Daoy (cell line): ENCODE measurements at places on chromosomes 11 and 22.

- DNase-seq: no peak
Observed at GRCh38 chr11:133123366-133123765, 408.9 kb downstream of the OPCML start.

DNA sequence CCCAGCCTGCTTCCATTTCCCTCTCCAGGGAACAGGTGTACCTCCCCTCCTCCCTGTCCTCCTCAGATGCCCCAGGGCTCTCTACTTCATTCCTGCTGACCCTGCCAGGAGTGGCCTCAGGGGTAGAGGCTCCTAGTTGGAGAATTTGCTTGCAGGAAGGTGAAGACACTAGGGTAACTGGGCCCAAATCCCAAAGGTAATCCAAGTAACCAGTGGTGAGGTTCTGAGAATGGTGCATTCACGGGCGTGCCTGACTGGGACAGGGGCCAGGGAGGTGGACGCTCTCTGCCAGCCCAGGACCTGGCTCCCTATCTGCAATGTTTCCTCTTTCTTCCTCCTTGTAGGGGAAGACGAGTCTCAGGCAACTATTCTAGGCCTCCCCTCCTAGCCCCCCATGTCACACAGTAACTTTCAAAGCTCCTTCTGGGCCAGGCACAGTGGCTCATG, 2.9 kb downstream of the SLC35C1 start:
- no peak for DNase-seq

- DNase-seq: no peak
Observed at GRCh38 chr11:120037111-120037510, 100.8 kb downstream of the TRIM29 start.

GRCh38 chr11:112310419-112310818, 49.8 kb upstream of the PLET1 start:
- no peak for DNase-seq

- DNase-seq: no peak
Observed at GRCh38 chr11:103850419-103851165, 185.8 kb upstream of the DDI1 start.

GRCh38 chr11:16778286-16778685, 39.8 kb downstream of the C11orf58 start:
- no peak for DNase-seq

DNA sequence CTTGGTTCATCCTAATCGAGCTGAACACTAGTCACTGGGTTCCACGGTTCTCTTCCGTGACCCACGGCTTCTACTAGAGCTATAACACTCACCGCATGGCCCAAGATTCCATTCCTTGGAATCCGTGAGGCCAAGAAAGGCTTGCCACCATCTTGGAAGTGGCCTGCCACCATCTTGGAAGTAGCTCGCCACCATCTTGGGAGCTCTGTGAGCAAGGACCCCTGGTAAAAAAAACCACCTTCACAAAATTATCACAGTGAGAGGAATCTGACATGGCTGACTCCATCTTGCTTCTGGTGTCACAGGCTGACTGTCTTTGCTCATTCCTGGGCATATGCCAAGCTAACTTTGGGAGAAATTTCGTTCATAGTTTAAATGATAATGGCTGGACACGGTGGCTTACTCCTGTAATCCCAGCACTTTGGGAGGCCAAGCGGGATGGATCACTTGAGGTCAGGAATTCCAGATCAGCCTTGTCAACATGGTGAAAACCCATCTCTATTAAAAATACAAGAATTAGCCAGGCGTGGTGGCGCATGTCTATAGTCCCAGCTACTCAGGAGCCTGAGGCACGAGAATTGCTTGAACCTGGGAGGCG, 18.9 kb upstream of the KCTD14 start:
- no peak for DNase-seq

DNA sequence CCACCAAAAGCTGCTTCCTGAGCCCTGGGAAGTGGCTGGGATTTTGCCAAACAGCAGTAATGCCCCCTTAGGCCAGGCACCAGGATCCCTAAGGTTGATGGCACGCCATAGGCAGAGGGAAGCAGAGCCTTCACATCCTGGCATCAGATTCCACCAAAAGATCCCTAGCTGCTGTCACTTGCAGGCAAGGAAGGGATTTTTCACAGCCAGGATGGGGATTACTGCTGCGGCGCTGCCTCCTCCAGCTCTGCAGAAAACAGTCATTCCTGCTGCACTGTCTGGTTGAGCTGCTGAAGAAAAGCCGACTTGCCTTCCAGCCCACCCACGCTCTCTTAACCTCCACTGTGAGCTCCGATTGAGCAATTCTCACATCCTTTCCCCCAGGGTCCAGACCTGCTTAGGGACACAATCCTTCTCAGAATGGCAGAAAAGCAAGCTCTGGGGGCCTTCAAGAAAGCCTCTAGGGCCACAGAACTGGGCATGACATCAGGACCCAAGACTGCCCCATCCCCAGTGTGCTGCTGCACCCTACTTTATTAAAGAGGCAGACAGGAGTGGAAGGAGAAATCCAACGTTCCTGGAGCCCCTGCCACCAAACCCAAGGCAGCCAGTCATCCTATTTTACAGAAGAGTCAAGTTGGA, 19.9 kb downstream of the SYN3 start:
- peak; percentile 57 for DNase-seq

DNA sequence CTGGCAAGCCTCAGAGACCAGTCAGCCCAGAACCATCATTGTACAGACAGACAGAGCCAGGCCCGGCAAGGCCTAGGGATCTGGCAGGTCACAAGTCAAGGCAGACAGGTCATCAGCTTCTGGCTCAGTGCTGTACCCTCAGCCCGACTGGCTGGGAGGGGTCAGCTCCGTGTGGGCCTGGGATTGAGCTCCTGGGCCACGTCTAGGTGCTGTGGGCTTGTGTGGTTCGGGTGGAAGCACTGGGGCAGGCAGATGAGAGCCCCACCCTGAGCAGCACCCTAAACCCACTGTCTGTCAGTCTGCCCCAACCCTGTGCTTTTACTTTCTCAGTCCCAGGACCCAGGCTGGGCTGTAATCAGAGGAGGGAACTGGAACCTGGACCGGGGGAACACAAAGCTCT, 26.9 kb upstream of the P2RY2 start:
- DNase-seq: no peak

- DNase-seq: no peak
Observed at GRCh38 chr11:1259076-1259461, 36.2 kb downstream of the MUC5B start.

DNA sequence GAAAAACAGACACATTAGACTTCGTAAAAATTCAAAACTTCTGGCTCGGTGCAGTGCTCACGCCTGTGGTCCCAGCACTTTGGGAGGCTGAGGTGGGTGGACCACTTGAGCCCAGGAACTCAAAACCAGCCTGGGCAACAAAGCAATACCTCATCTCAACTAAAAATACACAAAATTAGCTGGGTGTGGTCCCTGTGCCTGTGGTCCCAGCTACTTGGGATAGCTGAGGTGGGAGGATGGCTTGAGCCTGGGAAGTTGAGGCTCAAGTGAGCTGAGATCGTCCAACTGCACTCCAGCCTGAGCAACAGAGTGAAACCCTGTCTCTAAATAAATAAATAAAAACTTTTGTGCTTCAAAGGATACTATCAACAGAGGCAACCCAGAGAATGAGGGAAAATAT, 23.7 kb downstream of the YPEL1 start:
- no peak for DNase-seq

GRCh38 chr11:2991452-2992233, 486 bp downstream of the NAP1L4 start:
- peak; percentile 26 for DNase-seq

- DNase-seq: no peak
Observed at GRCh38 chr11:123321636-123322035, 108.4 kb upstream of the GRAMD1B start.

DNA sequence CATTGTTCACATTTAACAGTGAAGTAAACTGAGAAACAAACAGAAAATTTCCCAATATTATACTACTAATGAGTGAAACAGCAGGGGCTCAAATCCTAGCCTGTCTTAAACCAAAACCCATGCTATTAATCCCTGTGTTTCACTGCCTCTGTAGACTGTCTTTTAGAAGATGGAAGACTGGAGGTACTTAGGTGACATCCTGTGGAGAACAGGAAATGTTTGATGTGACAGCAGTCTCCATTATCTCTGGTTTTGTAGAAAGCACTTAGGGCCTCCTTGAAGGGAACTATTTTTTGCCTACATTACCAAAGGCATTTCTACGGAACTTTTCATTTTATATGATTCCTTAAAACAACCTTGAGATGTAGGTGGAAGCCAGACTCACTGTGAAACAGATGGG, 288.1 kb upstream of the SORL1-AS1 start:
- no peak for DNase-seq

DNA sequence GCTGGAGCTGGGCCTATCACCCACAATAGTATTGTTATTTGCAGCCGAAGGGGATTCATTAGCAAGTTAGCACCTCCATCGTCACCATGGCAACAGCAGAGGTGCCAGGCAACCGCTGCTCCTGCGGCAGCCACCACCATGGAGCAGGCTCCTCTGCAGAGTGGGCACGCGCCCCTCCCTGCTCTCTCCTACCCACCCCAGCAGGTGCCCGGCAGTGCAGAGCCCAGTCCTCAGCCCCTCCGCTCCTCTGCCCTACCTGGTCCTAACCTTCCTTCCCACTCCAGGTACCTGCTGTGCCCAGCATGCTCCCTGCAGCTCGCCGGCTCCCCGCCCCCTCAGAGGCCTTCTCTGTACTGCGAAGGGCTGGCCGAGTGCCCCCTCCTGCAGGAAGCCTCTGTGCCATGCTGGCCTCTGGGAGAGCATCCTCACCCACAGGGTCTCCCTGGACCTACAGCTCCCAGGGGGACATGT, 3.6 kb downstream of the DUSP8 start:
- DNase-seq: no peak

GRCh38 chr22:40043081-40043480, 48.3 kb downstream of the FAM83F start:
- no peak for DNase-seq

DNA sequence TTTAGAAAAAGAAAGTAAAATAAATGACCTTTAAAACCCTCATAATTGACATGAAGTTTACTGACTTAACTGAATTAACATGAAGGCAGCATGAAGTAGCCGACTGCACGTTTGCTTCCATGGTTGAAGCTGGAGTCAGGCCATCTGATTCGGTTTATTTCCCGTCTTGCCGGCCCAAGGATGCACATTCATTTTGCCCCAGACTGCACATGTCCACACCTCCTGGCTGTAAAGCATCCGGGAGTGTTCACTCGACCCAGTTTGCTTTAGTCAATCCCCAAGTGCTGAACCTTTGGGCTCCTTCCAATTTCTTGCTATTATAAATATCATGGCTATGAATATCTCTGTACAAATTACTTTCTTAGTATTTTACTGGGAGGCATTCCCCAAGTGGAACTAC, 17.7 kb upstream of the TUB start:
- no peak for DNase-seq

DNA sequence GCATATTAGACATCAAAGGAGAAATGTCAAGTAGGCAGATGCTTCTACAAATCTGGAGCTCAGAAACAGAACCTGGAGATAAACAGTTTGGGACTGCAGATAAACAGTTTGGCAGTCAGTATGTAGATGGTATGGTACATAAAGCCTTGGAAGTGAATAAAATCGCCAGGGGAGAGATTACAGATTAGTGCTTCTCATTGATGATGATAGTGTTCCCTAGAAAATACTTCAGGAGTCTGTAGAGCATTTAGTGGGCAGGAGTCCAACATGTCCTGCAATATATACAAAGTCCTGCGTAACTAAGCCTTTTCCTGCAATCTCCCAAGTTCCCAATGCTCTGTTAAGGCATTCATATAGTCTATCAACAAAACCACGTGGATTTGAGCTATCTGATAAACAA, 35.2 kb downstream of the NARS2 start:
- no peak for DNase-seq
